ENCODE measurements at places on chromosomes 5 and 9.

GRCh38 chr9:109599711-109600110 is 101.6 kb upstream of the PTPN3 start:
- no peak for DNase-seq

DNA sequence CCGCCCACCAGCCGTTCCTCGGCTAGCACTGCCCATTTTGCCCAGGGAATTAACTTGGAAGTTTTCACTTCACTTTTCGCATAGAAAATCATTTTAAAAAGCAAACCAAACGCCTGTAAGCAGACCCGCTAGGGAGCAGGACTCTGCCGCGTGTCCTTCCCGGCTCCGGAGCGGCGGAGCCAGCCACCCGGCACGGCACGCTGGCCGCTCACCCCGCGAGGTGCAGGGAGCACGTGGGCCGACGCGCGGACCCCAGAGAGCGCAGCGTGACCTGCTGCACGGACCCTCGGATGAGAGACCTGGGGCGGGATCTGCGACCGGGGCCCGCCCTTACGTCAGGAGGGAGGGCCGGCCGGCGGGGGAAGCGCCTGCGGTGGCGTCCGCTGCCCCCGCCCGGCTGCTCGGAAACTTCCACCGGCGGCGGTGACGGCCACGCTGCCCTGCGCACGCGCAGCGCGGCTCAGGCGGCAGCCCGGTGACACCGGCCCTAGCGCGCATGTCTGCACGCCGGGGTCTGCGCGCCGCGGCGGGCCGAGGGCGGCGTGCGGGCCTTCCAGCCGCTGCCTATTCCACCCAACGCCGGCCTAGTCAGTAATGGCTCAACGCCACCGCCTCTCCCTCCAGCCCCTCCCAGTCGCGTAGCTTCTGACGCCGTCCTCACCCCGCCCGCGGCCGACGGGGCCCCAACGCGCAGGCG is 507 bp upstream of the TENT4A start:
- peak; percentile 98 for DNase-seq

DNA sequence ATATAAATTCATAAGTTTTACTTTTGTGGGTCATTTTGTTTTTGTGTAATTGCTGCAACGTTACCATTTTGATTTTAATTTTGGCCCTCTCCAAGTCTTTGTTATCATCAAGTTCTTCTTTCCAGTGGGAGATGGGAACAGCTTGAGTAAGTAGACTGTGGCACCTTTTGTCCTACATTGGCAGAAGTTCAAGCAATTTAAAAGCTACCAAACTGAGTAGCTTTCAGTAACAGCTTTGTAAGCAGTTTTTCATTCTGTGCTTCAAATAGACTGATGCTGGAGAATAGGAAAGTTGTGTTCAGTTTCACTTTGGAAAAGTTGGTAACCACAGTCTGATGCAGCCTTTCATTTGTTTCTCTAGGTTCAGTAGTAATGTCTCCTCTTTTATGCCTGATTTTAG is 47.8 kb upstream of the TMED7 start:
- no peak for DNase-seq

DNA sequence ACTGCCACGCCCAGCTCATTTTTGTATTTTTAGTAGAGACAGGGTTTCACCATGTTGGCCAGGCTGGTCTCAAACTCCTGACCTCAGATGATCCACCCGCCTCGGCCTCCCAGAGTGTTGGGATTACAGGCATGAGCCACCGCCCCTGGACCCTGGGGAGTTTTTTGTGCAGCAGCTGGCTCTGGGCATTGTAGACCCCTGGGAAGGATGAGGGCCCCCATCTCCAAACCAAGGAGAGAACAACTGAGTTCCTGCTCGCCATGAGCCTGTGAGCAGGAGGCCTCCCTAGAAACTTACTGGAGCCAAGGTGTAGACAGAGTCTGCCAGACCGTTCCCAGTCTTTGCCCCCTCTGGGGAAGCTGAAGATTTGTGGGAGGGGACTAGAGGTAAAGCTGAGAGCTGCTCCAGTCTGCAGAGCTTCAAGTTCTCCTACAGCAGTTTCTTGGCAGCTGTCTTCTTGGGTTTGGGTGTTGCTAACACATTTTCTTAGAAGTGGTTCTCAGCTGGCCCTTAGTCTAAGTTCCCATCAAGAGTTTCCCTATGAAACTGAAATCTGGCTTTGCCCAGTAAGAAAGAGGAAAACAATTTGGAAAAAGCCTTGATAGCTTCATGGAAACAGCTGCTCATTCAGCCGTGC is 12.4 kb downstream of the NUDT2 start:
- DNase-seq, result no peak

DNA sequence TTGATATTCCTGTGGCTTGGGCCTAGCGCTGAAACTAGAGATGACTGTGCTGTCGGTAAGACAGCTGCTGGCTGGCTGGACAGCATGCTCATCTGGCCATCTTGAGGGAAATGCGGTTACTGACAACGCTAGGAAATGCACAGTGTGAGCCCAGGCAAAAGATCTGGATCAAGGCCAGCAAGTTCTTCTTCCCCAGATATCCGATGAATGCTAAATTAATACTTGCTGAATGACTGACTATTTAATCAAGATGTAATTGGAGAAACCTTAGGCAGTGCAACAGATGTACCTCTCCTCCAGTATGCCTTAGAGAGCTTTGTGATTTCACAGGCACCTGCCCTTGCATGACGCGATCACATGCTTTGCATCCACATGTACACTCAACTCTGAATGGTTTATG is 659.1 kb downstream of the EFNA5 start:
- no peak for DNase-seq

- DNase-seq, result no peak
Observed at GRCh38 chr9:36142510-36143244, 6.1 kb downstream of the GLIPR2 start.

DNA sequence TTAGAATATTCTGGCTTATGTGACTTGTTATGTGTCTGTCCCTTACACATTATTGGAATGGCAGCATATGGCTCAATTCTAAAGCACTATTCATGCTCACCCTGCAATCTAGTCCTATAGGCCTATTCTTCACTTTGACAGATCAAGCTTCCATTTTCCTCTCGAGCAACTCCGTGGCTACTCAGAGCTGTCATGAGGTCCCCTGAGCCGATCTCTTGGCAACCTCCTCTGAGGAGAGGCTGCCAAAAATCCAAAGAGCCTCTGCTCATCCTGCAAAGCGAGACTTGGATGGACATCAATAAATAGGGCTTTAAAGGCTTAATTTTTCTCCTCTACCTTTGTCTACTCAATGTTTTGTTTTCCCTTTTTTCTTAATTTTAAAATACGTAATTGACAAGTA is 163.8 kb downstream of the GABRB2 start:
- no peak for DNase-seq

DNA sequence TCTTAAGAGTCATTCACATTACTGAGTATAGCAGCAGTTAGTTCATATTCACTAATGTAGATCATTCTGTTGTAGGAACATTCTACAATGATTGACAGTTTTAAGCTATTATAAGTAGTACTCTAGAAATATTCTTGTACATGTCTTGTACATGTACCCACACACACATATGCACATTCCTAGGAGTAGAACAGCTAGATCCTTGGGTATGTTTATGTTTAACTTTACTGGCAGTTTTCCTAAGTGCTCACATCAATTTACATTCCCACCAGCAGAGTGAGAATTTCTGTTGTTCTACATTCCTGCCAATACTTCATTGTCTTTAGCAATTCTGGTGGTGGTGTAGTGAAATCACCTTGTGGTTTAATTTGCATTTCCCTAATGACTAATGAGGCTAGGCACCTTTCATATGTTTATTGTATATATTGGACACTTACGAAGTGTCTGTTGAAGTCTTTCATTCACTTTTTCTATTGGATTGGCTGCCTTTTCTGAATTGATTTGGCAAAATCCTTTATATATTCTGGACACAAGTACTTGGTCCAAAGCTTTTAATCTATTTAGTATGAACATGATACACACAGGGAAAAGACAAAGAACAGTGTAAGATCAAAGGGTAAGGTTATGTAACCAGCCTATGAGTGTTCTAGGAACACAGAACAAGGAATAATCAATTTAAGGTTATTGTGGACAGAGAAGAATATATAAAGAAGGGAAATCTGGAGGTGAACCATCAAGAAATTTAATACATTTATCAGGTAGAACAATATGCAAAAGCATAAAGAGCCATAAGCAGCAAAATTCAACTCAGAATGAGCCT is 95.6 kb downstream of the MLLT3 start:
- DNase-seq, result peak; percentile 66

GRCh38 chr5:110264661-110265060 is 461.8 kb downstream of the TMEM232 start:
- no peak for DNase-seq

- DNase-seq, result no peak
Observed at GRCh38 chr9:96620832-96621269, 1.2 kb upstream of the CDC14B start.

- no peak for DNase-seq
Observed at GRCh38 chr5:67771221-67771620, 444.3 kb upstream of the PIK3R1 start.

GRCh38 chr9:84751921-84752320 is 82.4 kb downstream of the NTRK2 start:
- DNase-seq, result no peak

DNA sequence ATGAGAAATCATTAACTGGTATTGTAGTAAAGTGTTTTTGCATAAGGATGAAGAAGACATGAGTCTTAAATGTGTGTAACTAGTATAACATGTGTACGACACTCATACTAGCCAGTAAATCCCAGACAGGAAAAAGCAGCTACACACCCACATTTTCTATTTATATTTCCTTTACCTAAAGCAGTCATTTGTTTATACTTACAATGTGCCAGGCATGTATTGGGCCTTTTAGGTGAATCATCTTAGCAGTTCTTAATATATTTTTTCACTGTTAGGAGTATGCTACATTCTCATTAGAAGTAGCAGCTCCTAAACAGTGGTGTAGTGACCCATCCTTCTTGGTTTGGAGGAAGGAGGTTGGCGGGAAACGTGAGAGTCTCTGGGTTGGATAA is 55.8 kb upstream of the TMC1 start:
- no peak for DNase-seq

DNA sequence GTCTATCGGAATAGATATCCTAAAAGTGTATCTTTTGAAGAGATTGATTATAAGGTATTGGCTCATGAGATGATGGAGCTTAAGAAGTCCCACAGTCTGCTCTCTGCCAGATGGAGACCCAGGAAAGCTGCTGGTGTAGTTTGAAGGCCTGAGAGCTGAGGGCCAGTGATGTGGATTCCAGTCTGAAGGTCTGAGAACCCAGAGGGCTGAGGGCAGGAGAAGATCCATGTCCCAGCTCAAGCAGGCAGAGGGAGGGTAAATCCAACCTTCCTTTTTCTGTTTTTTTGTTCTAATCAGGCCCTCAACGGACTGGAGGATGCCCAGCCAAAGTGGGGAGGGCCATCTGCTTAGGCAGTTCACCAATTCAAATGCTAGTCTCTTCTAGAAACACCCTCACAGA is 11.0 kb upstream of the ABL1 start:
- DNase-seq, result no peak

- DNase-seq, result no peak
Observed at GRCh38 chr9:76984486-76984885, 35.0 kb upstream of the FOXB2 start.

- no peak for DNase-seq
Observed at GRCh38 chr5:94209774-94210355, 408.5 kb downstream of the KIAA0825 start.

DNA sequence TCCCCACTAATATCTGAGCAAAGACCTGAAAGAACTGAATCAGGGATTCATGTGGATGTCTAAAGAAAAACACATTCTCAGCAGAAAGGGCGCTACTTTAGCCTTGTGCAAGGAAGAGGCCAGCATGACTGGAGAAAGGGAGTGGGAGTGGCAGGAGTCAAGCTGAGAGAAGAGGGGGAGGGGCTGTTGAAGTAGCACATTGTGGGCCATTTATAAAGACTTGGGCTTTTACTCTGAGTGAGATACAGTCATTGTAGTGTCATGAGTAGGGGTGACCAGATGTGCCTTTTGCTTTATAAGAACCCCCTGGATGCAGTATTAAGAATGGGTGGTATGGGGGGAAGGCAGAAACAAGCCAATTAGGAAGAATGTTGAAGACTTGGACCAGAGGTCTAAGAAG is 452.8 kb downstream of the ENC1 start:
- no peak for DNase-seq

DNA sequence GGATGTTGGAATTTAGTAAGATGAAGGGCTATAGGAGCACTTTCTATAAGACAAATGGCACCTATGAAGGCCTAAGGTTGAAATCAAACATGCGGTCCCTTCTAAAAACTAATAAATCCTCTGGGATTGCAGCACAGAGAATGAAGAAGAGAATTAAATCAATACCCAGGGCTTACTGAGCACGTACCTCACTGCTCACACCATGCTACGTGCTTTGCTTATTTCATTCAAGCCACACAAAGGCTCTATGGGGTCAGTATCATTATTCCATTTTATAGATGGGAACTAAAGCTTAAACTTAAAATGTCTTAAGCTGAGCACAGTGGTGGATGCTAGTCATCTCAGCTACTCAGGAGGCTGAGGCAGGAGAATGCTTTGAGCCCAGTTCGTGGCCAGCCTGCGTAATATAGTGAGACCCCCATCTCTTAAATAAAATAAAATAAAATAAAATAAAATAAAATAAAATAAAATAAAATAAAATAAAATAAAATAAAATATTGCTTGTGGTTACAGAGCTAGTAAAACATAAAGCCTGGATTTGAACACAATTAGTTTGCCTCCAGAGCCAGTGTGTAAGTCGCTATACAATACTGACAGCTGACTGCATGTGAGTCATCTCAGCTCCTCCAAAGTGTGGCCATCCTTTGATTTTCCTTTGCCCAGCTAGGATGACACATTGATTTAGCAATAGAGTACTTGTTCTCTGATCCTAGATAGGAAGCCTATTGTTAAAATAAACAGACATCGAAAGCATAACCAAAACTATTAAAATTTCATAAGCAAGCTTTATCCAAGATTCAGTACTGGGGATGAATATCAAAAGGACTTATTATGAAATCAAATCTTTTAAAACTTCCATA is 20.9 kb upstream of the DPYSL3 start:
- DNase-seq, result no peak

DNA sequence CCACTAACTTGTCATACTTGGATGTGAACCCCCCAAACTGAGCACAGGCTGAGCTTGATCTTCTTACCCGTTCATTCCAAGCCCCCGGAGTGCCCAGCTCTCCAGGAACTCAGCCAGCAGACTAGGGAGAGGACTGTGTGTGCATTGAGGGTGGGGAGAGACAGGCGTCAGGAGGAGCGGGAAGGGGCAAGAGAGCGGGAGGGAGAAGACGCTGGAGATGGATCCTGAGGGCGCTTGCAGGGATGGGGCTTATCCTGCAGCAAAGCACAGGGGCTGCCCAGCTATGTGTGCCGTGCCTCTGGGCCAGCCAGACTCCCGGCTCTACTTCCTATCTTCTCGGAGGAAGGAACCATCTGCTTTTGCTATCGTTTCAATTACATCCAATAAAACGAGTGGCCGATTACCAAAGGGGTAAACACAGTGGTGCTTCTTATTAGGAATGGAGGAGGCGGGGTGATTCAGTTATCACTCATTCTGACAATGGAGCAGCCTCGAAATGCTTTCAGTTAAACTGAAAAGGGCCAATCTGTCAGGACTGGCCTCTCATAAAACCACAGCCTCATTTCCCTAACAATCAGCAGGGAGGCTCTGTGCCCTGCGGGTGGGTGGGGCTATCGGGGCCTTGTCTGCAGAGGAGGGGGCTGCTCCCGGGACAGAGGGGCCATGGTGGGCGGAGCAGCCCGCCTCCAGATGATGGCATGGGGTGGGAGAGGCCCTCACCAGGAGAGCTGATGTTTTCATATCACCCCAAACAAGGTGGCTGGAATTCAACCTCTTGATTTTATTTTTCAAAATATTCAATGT is 168.2 kb downstream of the DAB2IP start:
- DNase-seq, result peak; percentile 88

GRCh38 chr5:135391116-135391868 is 7.7 kb downstream of the MACROH2A1 start:
- DNase-seq, result no peak

- no peak for DNase-seq
Observed at GRCh38 chr5:56440871-56441740, 208.0 kb upstream of the ANKRD55 start.
